Activated CD4-positive, alpha-beta T cell treated with anti-CD3 and anti-CD28 coated beads for 1 hour (primary cell): ENCODE measurements at places on chromosomes 11 and 22.

GRCh38 chr22:40368836-40369235, 1.6 kb upstream of the SGSM3 start:
- no peak for DNase-seq

DNA sequence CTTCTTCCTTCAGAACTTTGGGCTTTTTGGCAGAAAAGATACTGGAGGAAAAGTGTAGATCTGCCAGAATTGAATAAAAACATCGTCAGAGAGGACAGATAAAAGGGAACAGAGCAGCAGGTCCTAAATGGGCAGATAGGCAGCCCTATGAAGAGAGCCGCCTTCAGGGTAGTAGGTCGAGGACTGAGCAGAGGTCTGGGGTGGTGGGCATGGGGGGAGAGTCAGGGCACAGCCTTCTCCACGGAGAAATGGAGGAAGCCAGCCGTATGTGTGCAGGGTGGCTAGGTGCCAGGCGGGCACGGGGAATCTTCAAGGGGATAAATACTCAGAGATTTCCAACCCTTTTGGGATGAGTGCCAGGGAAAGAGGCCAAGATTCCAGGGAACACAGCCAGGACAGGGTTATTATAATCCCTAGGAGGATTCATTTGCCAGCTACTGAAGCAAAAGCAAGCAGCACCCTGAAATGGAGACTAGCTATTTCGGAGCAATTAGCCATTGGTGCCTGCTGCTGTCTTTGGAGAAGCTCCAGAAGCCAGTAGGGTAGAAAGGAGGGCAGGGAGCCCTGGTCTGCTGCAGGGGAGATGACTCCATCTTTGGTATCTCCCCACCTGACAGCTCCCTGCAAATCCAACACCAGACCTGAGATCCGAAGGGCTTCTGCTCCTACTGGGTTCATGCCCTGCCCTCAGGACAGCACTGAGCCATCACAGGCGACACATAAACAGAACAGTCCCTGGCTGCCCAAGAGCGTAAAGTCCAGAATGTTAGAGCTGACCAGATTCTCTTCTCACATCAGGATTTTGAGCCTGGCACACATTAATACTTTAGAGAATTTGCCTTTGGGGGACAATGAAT, 174.5 kb upstream of the NTM start:
- no peak for DNase-seq

DNA sequence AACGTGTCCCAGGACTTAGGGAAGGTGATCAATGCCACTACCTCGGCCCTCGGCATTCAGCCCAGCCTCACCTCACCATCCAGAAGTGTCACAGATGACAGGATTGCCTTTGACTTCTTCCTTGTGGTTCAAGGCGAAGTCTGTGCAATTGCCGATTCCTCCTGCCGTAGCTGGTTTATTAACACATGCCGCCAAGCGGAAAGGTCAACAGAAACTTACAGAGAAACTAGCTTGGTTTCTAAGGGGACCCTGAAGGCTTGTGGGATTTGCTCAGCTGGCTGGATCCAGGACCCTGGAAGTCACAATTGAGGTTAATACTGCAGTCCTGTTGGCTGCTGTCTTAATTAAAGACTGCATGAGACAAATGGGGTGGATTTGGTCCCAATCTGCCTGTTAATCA, 65.6 kb downstream of the SHANK2 start:
- no peak for DNase-seq

- DNase-seq: no peak
Measured at GRCh38 chr11:8581300-8581699, 12.7 kb downstream of the STK33 start.
